HTR-8/SVneo (cell line): ENCODE measurements at places on chromosomes 12 and 14.

DNA sequence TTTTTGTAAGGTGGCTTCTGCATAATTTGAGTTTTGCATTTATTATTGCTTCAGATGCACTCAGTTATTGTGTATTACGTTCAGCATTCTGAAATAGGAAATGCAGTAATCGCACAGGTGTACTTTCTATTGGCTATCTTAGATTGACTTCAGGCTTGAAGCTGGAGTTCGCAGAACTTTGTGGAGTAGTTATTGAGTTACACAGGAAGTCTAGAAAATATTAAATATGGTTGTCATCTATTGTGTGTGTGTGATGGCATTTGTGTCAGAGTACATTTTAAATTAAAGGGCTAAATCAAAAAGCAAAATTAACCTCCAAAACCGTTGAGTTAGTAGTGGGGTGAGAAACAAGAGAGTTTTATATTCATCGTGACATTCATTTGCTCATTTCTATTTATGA is 2.7 kb downstream of the ARID2 start:
- no peak for DNase-seq

DNA sequence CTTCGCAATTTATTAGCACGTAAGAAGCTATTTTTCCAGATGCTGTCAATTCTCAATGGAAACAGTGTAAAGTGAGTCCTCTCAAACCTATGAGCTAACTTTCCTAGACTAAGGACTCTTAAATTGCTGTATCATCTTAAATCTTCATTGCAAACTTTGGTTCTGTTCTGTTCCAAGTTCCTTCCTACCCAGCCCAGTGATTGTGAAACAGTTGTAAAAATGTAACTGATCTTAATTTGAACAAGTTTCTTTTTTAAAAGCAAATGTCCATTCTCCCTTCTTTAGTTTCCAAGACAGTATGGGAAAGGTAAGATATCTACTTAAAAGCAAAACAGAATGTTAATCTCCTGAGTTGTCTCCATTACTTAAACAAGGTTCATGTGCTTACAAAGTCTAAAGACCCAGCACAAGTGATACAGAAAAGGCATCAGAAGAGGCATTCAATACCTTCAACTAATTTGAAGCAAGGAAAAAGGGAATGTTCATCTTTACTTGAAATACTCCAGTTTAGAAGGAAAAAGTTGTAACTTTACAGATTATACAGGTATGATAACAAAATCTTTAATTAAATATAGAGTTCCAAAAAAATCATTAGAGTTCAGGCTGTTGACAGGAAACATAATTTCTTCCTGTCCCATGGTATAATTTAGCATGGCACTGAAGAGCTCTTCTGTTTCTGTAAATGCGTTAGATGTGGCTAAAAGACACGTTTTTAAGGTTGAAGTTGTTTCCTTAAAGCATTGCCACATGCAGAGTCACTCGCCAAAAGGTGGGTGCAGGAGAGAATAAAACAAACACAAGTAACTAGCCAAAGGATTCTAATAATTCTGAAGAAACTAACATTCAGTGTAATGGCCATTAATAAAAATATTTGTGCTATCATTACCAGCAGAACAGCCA is 101.5 kb upstream of the USP15 start:
- no peak for DNase-seq

GRCh38 chr12:6767353-6768319 is 1.5 kb downstream of the PTMS start:
- no peak for DNase-seq

DNA sequence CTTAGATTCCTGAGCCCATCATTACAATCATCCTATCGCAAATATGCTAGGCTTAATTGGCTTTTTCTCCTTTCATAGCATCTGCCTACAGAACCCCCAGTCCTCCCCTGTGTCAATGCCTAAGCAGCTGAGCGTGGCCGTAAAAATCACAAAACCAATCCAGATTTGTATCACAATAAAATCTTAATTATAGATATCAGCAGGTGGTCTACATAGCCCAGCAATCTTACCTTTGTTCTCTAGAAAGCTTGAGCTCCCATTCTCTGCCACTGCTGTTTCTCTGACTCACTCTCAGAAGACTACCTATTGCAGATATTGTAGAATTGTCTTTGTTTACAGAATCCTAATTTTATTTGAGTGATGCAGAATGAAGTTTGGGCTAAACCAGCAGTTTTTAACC is 37.9 kb upstream of the PPM1A start:
- DNase-seq, result no peak

GRCh38 chr14:59137256-59137655 is 51.2 kb upstream of the DAAM1 start:
- DNase-seq, result no peak

- no peak for DNase-seq
Observed at GRCh38 chr12:55063291-55063690, 43.5 kb downstream of the NEUROD4 start.

DNA sequence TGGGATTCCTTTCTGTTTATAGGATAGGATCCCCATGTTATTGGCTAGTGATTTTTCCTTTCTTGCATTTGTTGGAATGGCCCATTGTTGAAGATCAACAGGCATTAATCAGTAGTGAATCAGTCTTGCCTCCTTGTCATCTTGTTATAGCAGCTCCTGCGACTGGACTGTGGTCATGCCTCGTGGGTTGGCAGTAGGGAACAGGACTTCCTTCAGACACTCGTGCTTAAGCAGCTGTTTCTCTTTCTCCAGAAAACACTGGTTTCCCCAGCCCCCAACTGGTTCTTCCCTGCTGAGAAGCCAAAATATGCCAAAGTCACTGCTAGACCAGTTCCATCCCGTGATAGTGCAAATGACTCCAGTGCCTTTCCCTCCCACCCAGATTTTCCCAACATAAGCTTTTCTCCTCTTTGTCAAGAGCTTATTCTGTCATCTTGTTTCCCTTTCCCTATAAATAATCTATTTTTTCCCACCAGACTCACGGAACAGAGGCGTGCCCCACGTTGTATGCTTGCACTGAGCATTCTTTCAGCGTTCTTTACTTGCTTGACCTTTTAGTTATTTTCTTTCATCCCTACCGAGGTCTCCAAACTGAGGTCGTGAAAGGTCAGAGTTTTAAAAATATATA is 83.5 kb downstream of the SAMD4A start:
- no peak for DNase-seq

DNA sequence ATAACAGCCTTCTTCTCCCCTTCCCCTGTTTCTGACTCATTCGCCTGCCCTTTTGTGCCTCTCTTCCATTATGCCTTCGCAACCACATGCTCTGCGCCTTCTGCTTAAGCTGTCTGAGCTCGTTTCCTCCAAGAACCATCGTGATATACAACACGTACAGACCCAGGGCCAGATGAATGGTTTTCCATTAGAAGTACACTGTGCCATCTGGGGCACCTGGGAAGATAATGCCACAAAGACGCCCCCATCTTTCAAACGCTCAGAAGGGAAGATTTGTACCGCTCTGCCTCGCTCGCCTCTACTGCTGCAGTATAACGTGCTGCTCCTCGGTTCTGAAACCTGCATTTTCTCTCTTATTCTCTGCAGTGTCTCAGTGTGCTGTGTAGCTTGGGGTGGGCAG is 470.9 kb upstream of the STXBP6 start:
- no peak for DNase-seq
